ENCODE measurements at places on chromosomes 6 and 20.

DNA sequence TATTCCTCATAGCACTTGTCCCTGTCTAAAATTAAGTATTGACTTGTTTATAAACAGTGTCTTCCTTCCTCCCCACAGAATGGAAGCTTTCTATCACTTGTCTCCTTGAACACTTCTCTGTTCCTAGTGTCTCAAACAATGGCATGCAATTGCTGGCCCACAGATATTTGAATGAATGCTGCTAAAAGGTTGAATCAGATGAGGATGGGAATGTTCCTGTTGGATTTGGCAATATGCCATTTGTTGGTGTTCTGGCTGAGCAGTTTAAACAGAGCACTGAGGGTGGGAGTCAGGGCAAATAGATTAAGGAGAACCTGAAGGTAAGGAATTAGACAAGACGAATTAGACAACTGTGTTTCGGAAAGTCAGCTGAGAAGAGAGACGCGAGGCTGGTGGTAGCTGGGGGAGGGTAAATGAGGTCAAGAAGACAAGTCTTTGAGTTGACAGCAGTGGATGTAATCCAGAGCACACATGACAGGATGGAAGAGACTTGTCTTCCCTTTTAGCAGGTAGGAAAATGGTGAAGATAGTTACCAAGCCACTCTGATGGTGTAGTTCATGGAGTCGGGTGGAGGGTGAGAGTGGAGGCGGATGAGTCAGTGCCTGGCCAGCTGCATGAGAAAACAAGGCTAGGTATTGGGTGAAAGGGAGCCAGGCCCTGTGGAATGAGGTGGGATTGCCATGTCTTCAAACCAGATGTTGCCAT lies 58.3 kb upstream of the GNRH2 start:
- DNase-seq: no peak

- DNase-seq: no peak
Measured at GRCh38 chr6:85405853-85406198, 44.1 kb upstream of the NT5E start.

DNA sequence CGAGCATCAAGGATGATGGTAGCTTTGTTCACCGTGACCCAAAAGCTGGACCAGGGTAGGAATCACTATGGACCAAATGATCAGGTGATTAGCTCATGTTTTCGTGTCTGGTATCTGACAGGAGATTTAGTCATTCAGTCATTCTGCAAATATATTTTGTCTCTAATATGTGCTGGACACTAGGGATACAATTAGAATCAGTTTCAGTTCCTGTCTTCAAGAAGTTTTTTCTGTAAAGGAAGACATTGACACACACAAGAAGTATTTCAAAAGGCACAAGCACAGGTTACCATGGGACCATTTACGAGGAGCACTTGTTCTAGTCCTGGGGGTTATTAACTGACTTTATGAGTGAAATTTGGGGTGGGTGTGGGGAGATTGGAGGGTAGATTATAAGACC lies 244.9 kb downstream of the HIVEP2 start:
- no peak for DNase-seq

- no peak for DNase-seq
Measured at GRCh38 chr20:25338112-25339023, 52.3 kb downstream of the ABHD12 start.

- DNase-seq: no peak
Measured at GRCh38 chr6:38638941-38639497, 710 bp downstream of the BTBD9 start.

DNA sequence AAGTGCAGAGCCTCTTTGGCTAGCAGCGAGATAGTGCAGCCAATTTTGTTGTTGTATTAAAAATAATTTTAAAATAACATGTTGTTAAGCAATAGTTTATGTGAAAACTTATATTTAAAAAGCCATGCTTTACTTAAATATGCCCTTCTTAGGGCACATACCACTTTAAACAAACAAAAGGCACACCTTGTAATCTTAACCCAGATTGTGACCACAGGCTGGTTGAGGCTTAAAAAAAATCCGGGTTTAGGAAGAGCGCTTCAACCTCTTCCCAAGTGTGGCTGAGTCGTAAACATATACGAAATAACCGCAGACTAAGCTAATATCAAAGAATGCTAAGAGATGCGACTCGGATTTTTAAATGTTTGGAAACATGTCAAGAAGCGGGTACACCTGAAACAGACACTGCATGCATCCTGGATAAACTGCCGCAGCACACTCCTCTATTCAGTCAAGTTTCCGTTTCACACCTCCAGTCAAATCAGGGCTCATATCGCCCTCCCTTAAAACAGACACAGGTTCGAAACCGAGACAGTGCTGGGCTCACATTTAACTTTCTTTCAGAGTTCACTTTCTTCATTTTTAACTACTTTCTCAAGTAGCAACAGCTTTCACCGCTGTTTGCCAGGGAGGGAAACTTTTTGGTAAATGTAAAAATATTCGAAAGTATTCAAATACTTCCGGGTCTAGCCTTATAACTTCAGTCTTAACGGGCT lies 1.5 kb downstream of the DEK start:
- peak; percentile 42 for DNase-seq

DNA sequence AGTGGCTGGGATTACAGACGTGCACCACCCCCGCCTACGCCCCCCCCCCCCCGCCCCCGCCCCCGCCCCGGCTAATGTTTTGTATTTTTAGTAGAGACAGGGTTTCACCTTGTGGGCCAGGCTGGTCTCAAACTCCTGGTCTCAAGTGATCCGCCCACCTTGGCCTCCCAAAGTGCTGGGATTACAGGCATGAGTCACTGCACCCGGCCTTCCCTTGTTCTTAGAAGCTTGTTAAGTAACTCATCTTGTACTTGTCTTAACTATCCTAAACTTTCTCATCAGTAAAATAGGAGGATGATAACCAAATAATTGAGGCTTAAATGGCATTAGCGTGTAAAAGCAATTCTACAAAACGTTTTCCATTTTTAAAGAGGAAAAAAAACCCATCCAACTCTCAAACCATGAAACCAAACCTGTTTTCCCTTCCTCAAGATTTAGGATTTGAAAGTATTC lies 4.2 kb downstream of the CDYL start:
- no peak for DNase-seq

GRCh38 chr6:154920495-154921200 lies 74.5 kb upstream of the TIAM2 start:
- DNase-seq: no peak

GRCh38 chr6:40623932-40624331 lies 36.8 kb upstream of the LRFN2 start:
- no peak for DNase-seq

- DNase-seq: no peak
Measured at GRCh38 chr6:34731393-34732060, 25.8 kb upstream of the SNRPC start.

- DNase-seq: no peak
Measured at GRCh38 chr6:53014744-53015143, 19.7 kb upstream of the GSTA4 start.

GRCh38 chr20:57384486-57384885 lies 6.7 kb upstream of the RBM38 start:
- no peak for DNase-seq
